NCI-H345 (cell line): ENCODE measurements at places on chromosomes 1 and 21.

- DNase-seq: no peak
Measured at GRCh38 chr21:45269861-45270260, 17.8 kb downstream of the POFUT2 start.

- peak; percentile 20 for DNase-seq
Measured at GRCh38 chr1:36766481-36766880, 267.8 kb downstream of the GRIK3 start.

DNA sequence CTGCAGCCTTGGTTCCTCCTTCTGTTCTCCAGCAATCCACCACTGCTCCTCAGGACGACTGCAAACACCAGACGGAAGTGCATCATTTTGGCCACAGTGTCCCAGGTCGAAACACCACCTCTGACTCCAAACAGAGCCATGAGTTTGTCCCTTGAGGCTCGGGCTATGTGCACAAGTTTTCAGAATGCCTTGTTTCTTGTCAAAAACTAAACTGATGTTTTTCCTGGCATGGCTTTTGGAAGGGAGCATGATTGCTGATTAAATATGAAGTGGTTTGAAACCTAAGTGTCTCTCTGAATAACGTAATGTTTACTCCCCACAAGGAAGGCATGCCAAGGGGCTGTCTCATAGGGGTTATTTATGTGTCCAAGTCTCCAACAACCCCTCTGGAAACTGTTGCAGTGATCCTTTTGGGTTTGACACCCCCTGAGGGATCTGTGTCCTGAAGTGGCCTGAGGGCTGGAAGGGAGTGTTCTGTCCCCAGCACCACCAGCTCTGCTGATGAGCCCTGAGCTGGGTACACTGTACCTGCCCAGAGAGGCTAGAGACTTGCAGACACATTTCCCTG, 132.7 kb downstream of the PLPP3 start:
- DNase-seq: no peak

DNA sequence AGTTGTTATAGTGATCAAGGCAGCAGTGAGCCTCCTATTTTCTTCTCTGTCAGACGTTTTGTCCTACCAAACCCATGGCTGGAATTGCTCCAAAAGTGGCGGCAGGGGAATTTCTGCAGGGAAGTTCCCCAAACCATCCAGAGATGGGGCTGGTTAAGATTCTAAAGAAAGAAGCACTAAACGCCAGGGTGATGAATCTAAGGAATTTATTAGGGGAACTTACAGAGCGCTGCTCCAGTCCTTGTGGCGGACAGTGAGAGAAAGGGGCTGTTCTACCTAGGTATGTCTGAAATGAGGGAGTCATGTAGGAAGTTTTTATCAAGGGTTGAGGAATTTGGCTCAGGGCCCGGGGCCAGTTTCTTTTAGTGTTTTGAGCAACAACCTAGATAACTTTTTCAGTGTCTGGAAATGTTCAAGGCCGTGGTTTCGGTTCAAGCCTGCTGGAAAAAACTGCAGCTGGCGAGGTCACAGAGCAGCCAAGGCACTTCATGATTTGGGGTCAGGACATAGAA, 222.4 kb upstream of the B3GALT2 start:
- DNase-seq: no peak

GRCh38 chr1:95991787-95992520, 729.6 kb upstream of the PTBP2 start:
- no peak for DNase-seq

DNA sequence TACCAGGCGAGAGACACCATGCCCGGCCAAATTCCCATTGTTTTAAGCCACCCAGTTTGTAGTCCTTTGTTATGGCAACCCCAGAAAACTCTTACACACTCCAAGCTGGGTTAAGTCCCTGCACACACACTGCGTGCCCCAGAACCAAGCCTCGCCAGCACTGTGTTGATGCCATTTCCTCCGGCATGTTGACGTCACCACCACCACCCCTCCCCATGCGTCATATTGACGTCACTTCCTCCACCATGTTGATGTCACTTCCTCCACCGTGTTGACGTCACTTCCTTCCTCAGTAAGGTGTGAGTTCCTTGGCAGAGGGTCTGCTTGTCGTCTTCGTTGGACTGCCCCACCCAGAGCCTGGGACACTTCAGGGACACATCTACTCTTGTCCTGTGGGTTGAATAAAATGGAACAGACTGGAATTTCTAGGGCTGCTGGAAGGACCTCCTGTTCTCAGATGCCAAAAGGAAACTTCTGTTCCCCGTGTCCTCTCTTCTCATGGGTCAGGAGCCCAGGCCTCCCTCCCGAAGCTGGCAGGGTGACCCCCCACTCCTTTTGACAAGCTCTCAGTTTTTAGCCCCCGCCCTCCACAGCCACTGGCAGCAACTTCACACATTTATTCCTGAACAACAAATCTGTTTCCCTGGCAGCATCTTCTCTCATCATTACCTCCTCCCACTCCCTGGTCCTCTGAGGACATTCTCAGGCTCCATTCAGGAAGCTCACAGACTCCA, 643.3 kb downstream of the NPHP4 start:
- no peak for DNase-seq

- no peak for DNase-seq
Measured at GRCh38 chr1:24362982-24363614, 43.9 kb downstream of the GRHL3 start.

DNA sequence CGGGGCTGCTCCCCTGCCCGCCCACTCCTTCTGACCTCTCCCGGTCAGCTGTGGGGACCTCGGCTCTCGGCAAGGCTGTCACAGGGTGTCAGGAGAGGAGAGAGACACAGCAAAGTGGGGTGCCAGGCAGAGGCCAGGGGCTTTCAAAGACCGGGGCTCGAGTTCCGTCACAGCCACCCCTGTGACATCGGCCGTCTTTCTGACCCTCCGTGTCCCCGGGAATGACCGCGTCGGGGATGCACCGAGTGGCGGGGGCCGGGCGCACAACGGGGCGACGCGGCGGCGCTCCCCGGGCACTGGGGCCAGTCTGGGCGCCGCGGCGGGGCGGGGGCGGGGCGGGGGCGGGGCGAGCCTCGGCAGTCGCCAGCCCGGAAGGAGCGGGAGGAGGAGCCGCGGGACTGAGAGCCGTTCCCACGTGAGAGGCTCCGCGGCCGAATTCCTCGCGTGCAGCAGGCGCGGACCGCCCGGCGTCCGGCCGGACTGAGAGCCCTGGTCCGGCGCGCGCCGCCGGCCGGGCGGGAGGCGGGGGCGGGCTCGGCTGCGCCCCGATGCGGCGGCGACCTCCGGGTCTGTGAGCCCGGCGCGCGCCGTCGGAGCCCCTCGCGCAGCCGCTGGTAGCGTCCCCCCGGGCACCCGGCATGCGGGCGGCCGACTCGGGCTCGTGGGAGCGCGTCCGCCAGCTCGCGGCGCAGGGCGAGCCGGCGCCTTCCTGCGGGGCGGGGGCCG, 229.7 kb upstream of the TMEM51 start:
- peak; percentile 39 for DNase-seq

DNA sequence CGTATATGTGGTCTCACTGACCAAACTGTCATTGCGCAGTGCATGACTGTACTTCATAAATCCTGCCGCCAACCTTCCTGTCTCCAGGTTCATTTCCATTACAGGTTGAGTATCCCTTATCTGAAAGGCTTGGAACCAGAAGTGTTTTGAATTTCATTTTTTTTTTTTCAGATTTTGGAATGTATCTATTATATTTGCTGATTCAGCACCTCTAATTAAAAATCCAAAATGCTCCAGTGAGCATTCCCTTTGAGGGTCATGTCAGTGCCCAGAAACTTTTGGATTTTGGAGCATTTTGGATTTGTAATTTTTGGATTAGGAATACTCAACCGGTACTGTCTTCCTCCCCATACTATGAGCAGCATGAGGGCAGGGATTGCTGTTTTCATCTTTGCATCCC, 30.7 kb upstream of the RBBP5 start:
- no peak for DNase-seq

DNA sequence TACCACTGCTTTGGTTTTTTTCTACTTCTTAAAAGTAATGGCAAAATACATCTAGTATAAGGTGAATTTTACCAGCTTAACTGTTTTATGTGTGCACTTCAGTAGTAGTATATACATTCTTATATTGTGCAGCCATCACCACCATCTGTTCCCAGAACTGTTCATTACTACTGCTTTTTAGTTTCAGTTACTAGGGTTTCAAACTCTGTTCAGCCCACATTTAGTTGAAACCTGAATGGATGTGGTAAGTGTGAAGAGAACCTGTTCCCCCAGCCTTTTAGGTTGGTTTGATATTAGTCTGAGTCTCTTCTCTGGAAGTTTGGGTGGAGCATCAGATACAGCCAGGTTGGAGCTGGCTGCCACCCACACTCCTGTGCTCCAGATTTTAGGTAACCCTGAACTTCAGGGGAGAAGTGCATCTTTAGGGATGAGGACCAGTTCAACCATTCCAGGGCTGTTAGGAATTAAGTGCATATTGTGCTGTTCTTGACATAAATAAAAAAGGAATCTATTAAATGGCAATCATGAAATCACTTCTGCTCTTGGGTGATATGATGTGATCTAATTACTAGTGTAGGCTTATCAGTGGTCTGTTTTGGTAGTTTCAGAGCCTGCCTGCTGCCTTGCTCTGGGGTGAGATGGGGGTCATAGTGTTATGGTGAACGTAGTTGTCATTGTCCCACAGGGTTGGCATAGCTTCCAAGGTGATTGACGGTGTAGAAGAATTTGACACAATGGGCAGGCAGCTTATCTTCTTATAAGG, 32.1 kb downstream of the URB2 start:
- DNase-seq: no peak

GRCh38 chr1:117077267-117077666, 17.1 kb downstream of the TTF2 start:
- DNase-seq: no peak

DNA sequence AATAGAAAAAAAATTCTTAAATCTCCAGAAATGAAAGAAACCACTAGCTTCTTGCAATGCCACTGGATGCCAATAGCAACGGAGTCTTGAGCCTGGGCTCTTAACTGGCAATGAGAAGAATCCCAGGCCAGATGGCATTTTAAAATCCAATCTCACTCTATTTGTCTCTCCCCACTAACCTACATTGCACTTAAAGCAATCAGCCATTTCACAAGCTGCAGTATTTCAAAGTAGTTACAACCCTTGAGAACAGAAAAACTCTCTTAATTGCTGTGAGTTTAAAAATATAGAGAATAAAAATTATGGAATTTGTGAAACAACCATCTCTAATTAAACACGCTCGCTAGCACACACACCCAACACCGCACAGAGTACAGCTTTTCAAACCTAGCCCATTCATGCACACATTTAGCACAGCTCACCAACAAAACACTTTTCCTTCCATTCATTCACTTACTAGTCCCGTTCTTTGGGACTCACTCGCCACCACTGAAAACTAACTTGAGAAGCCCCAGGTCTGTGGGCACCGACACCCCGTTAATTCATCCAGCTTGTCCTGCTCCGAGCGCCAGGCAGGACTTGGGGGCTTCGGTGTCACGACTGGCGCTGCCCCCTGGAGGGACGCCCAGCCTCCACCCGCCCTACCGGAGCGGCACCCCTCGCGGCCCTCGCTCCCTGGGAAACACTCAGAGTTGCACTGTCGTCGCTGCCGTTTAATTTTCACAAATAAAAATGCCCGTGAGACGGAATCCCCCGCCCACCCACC, 1.0 kb downstream of the DDAH1 start:
- DNase-seq: peak; percentile 50

- DNase-seq: no peak
Measured at GRCh38 chr21:34183331-34183928, 110.1 kb downstream of the MRPS6 start.

DNA sequence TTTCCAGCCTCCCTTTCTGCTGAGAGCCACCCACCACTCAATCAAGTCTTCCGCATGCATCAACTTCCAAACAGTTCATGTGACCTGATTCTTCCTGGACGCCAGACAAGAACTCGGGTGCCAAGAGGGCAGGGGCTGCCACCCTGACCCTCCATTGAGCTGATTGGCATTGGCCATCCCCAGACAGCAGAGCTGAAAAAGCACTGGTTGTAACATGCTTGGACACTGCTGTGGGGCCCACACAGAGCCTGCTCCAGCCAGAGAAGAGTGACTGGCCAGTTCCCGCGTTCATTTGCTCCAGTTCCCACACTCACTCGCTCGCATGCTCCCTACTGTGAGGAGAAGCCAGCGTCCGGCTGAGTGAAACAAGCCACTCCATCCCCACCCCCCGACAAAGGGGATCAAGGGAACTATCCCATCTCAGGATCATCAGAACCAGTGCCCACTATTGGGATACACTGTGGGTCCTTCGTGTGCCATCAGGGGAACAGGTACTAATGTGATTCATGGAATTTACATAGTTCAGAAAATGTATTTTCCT, 420.3 kb downstream of the NPHP4 start:
- no peak for DNase-seq
